ENCODE measurements at places on chromosomes 6 and 20.

DNA sequence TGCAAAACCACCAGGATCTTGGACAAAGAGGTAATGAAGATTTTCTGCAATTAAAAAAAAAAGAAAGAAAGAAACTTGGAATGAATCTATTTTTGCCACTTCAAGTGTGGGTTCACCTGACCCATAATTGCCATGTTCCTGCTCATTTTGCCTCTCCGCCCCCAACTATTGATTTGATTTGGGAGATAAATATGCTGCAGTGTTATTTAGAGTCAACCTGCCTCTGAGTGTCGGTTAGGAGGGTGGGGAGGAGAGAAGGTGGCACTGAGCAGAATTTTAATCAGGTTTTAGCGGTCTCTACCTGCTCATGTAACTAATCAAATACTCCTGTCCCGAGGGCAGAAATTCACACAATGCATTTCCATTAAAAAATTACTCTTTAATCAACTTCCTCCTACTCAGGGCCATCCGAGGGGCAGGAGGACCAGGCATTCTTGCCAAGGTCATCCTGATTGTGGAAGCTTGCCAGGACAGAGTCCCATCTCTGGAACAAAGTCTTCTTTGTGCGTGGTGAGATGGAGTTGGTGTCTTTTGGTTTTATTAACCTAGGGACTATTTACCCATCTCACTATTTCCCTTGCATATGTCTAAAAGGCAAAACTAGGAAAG lies 300.1 kb downstream of the CDH26 start:
- no peak for DNase-seq

GRCh38 chr20:1386323-1386722 lies 6.5 kb downstream of the FKBP1A start:
- DNase-seq: no peak

DNA sequence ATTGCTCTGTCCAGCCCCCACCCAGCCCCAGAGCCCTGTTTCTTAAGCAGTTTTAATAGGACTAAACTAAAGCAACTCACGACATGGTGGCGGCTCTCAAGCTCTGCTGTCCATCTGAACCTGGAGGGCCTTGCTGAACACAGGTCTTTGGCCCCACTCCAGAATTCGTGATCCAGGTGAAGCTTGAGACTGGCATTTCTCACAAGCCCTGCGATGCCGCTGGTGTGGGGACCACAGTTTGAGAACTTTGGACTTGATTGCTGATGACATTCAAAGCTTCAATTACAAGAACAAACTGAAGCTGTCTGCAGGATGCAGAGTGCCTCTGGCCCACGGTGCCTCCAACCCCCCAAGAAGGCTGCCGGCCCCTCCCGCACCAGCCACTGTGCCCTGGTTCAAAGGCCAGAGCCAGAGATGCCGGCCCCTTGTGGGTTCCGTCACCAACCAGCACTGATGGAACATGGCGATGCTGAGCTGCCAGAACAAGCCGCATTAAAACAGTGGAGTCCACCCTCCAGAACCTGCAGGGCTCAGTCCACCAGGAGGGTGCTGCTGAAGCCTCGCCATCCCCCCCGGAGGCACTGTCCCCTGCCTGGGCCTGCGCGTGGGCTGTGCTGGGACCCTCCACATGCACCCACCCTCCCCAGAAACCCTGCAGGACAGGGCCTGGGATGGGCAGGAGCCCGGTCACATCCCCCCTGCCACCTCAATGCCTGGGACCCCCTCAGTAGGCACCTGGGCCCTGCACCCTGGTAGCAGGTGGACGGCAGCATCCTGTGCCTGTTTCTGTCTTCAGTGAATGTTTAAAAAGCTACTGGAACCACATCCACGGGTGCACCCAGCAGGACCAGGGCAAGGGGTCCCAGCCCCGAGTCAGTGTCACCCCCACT lies 101.1 kb downstream of the PSMB1 start:
- no peak for DNase-seq

GRCh38 chr6:35687658-35688604 lies 784 bp downstream of the FKBP5 start:
- DNase-seq: peak; percentile 44

DNA sequence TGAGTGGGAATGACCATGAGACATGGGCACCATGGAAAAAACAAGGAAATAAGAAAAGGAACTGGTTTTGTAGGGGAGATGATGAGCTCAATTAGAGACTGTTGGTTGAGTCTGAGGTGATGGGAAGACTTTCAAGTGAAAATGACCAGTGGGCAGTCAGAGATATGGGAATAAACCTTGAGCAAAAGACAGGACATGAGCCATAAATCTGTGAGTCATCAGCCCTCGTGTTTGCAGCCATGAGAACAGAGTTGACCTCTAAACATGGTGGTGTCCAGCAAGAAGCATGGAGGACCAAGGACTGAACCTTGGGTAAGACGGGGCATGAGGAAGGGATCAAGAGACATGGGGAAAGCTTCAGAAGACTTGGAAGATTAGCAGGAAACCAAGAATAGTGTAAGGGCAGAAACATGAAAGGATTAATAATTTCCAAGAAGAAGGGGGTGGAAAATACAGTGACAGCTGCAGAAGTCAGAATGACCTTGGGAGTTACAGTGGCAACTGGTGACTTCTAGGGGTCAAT lies 280.6 kb upstream of the PRDM1 start:
- no peak for DNase-seq

GRCh38 chr20:62524505-62524911 lies 48.7 kb upstream of the GATA5 start:
- DNase-seq: no peak

DNA sequence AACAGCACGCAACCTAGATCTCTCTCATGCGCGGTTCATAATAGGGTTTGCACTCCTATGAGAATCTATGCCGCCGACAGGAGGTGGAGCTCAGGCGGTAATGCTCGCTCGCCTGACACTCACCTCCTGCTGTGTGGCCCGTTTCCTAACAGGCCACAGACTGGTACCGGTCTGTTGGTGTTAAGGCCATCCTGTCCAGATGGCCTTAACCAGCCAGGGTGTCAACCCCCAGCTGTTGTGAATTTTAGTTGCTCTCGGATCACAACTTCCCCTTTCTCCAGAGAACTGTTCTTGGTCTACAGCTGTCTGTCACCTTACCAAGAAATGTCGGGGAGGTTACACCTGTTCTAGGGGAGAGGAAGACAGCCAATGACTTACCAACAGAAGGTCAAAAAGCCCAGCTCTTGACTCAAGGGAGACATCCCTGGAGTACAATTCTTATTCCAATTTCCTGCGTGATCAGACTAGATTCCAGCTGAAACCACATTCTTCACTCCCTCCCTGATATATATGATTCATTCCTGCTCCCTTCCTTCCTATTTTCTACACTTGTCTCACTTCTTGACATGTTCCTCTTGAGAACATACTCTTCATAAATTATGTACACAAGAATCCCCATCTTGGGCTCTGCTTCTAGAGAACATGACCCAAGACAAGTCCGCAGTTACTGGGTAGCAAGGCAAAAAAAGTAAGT lies 23.1 kb upstream of the DNAAF9 start:
- DNase-seq: no peak

- no peak for DNase-seq
Measured at GRCh38 chr20:38428800-38429199, 6.3 kb downstream of the SNHG17 start.

- DNase-seq: no peak
Measured at GRCh38 chr6:34928220-34928619, 39.2 kb downstream of the ANKS1A start.

DNA sequence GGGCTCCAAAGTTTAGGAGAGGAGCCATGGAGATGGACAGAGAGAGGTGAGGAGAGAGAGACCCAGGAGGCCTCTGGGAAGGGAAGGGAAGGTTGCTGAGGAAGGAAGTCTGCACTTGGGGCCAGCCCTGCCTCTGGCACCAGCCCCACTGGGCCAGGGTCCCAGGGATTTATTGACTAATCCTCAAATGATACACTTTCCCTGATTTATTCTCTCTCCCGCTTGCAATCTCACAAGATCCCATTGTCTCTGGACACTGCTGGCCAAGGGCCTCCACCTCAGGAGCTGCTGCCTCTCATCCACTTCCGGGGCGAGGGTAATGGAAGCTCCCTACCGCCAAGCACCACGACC lies 43.6 kb upstream of the FOXP4 start:
- no peak for DNase-seq

DNA sequence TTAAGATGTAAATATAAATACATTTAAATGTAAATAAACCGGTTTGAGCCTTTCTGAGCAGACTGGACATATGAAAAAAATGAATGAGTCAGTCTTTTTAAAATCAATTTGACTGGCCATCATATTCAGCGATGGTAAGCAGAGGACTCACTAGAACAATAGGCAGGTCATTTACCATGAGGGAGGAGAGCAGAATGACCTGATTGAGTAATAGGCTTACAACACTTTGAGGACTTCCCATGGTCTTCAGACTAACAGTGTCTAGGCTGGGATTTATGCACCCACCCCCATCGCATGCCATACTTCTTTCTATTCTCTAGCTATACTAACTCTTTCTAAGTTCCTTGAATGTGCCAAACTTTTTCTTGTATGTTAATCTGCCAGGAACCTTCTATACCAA lies 241.9 kb upstream of the RAB32 start:
- no peak for DNase-seq

GRCh38 chr6:15949982-15950381 lies 178.9 kb upstream of the MYLIP start:
- no peak for DNase-seq

- no peak for DNase-seq
Measured at GRCh38 chr20:5973172-5973571, 22.7 kb downstream of the MCM8 start.

GRCh38 chr20:58997141-58997770 lies 9.8 kb downstream of the CTSZ start:
- DNase-seq: no peak
